ENCODE measurements at places on chromosomes 13 and 19.

- DNase-seq, result no peak
Observed at GRCh38 chr13:38686577-38687245, at the start of gene FREM2. TSS of gene FREM2 (plus strand) at chr13:38687077. CDS start at chr13:38687345, 268 bp downstream.

GRCh38 chr13:44622261-44622660 lies 46.1 kb upstream of the TSC22D1 start:
- DNase-seq, result no peak

DNA sequence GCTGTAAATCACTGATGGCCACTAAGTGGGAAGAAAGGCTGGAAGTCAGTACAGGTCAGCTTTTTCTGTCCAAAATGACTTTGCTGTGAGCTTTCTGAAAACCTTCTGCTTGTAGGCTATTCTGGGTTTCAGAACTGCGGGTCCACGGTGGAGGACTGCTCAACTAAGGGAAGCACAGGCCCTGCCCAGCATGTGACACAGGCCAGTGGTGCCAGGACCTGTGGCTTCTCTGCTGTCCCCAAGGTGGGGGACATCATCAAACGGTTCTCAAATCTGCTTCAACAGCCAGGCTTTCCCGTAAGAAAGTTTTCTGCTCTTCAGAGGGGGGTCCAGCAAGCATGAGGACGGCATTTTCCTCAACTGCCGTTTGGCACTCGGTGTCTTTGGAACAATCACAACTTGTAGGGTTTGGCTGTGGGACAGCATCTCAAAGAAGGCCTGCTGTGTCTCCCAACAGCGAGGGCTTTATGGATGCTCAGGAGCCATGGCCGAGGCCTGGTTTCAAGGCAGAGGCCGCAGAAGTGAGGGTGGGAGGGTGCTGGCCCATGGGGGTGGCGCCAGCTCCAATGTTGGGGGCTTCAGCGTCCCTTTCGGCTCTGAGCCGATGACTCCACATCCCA lies 3.8 kb downstream of the SGTA start:
- no peak for DNase-seq

GRCh38 chr13:67841071-67841470 lies 610.9 kb upstream of the PCDH9 start:
- DNase-seq, result no peak
